Suppressor macrophage treated with lipopolysaccharide for 4 hours (primary cell): ENCODE measurements at places on chromosomes 11 and 22.

DNA sequence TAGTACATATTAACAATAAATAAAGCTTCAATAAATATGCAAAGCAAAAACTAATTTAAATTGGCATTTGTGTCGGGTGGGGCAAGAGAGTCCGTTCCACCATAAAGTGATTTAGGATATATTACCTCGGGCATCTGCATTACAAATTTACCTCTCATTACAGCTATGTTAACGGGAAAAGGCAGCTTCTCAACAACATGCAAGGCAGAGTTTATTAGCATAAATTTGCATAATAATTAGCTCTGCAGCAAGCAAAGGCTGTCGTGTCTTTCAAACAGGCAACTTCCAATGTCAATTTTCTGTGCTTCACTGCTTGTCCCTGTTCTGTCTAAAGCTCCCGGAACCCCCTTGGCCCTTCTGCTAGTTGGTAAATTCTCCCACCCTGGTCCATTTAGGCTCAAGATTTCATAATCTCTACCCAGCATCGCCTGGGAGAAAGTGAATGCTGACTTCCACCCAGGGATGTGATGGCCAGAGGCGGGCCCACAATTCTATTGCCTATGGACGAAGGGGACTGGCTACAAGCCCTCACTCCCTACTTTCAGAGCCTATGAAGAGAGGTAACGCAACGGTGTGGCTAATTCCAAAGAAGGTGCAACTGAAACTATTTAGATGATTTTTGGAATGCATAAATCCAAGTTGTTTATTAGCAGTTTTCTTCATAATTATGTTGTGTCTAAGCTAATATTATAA, 462.1 kb downstream of the OPCML start:
- DNase-seq = no peak

DNA sequence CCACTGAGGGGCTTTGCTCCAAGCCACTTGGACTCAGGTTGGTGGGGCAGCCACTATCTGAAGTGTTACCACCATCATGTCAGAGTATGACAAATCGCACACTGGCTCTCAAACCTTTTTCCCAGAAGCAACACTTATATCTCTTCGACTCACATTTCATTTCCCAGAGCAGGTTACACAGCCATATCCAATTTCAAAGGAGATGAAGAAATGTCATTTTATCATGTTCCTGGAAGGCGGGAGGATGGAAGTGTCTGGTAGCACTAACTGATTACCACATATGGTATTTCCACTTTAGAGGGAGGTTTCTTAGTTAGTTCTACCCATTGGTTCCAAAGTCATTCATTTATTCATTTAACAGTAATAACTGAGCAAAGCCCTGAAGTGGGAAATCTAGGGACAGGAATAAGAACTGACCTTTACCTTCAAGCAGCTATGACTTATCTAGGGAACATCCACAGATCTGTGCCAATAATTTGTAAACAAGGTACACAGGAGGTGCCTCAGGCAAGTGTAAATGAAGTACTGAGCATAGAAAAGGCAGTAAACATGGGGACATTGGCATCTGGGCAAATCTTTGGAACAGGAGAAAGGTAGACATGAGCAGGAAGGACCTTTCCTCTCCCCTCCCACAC, 54.9 kb upstream of the LRRC55 start:
- no peak for DNase-seq

DNA sequence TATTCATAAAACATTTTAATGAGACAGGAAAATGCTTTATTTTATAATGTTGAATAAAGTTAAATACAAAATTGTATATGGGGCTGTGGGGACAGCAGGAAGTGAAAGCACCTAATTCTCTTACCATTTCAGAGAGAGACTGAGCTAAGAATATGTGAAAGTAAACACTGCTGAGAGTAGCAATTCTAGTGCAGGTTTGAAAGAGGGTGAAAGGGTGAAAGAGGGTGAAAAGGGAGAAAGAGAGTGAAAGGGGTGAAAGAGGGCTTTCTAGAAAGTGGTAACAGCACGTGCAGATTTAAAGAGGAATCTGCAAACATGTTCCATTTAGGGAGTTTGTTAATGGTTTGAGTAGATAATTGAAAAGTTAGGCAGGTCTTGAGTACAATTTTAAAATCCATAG, 652.0 kb upstream of the CCDC90B start:
- DNase-seq = no peak

DNA sequence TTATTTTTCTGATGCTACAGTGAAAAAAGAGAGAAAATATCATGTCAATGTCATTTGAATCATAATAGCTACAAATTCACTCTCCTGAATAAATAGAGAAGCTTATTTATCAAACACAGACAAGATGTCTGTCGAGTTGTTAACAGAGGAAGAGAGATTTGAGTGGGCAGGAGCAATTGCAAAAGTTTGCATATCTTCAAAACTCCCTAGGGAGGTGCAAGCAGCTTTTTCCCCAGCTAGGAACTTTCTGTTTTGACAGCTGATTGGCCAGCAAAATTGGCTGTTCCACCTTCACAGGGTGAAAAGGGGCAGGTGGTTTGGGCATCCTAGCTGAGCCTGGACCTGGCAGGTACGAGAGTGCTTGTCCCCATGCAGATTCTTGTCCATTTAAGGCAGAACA, 98.2 kb downstream of the NTM start:
- no peak for DNase-seq

GRCh38 chr22:28562324-28562723, 117.3 kb downstream of the TTC28 start:
- no peak for DNase-seq

- no peak for DNase-seq
These were observed 855 bp upstream of the MS4A5 start for GRCh38 chr11:60428517-60428916.

GRCh38 chr11:29553990-29554389, 462.8 kb downstream of the KCNA4 start:
- DNase-seq = no peak

DNA sequence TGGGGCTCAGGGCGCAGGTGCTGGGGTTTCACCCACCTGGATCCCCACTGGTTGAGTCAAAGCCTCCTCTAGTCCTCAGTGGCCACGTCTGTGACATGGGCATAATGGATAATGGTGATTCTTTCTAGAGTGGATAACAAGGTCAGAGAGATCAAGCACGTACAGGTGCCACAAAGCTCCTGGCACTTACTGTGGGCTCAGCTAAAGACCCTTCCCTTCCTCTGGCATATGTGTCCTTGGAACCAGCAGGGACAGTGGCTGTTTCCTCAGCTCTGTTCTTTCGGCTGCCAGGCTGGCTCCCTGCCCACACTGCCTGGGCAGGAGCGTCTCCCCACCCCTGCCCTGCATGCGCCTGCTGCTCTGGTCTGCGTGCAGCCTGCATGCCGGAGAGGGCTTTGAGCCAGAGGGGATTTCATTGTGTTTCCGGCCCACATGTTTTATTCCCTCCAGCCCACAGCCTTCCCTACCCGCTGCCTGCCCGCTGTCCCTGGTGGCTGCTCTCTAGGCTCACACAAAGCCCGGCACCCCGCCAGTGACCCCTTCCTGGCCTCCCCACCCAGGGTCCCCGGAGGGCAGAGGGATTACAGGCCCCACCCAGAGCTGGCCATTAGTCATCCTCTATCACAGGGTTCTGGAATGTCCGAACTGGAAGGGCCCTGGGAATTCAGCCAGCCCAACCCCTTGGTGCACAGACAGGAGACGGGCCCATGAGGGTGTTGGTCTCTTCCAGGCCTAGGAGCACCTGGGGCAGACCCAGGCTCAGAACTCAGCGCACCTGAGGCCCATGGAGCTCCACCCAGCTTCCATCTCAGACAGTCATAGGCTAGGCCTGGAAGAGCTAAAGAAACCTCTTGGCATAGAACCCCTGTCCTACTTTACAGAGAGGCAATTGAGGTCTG, 55.3 kb upstream of the GCAT start:
- no peak for DNase-seq

DNA sequence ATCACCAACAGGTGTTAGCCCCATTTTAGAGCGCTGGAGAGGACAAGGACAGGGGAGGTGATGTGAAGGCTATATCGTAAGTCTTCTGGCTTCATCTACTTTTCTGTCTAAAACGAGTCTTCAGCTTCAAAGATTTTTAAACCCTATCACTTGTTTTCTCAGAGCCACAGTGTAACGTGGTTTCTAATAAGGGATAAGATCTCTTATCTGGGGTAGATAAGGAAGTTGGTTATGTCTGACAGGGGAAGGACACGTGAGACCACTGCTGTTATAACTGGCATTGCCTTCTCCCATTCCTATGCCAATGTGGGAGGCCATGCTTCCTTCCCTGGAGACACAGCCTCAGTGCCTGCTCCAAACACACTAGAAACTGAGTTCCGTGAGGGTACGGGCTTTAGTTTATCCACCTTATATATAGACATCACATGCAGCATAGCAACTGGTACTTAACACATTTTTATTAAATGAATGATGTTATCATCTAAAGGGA, 39.3 kb downstream of the LARGE2 start:
- no peak for DNase-seq

DNA sequence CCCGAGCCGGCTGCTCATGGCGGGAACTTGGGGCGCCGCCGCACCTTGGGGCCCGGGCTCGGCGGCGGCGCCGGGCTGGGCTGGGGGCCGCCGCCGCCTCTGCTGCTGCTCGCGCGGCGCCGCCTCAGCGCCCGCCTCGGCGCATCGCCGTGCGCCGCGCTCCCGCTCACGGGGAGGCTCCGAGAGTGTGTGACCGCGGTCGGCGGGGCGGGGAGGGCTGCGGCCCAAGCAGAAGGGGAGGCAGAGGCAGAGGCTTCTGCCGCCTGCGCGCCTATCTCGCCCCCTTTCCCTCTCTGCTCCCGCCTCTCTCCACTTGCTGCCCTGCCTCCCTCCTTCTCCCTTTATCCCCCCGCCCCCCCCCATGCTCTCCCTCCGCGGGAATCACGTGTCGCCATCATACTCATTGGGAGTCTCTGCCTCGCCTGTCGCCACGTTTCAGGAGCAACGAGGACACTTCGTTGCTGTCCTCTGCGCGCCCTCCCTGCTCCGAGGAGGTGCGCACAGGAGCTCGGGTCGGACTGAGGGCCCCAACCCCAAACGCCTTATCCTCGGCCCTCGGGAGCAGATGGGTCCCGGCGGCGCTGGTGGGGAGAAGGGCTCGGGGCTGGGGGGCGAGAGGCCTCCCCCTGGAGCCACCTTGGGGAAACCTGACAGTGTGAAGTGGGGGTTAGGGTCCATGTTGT, at the start of gene GUCY1A2:
Gene GUCY1A2 (minus strand): TSS at position 258 of the 683 bp plus-strand sequence. CDS start 421 bp downstream, outside the sequence.
- DNase-seq = no peak

GRCh38 chr11:19241260-19242178, 774 bp upstream of the E2F8 start:
- DNase-seq = peak; percentile 23

DNA sequence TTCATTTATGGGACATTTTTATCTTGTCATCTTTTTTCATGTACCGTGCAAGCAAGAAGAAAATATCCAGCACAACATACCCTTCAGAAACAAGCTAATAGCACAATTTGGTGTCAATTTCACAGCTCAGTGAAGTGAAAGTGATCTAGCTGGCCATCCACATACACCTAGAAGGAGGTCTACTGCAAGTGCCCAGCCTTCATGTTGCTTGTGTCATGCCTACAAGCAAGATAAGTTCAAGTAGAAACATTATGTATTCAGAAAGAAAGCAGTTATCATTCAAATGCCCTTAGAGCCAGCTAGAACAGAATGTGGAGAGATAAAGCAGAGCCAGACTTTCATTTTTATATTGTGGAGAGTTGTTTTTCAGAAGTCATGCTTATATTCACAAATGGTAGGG, 325.7 kb upstream of the PITPNB start:
- DNase-seq = no peak

GRCh38 chr11:3950996-3951660, 95.7 kb downstream of the STIM1 start:
- DNase-seq = no peak

DNA sequence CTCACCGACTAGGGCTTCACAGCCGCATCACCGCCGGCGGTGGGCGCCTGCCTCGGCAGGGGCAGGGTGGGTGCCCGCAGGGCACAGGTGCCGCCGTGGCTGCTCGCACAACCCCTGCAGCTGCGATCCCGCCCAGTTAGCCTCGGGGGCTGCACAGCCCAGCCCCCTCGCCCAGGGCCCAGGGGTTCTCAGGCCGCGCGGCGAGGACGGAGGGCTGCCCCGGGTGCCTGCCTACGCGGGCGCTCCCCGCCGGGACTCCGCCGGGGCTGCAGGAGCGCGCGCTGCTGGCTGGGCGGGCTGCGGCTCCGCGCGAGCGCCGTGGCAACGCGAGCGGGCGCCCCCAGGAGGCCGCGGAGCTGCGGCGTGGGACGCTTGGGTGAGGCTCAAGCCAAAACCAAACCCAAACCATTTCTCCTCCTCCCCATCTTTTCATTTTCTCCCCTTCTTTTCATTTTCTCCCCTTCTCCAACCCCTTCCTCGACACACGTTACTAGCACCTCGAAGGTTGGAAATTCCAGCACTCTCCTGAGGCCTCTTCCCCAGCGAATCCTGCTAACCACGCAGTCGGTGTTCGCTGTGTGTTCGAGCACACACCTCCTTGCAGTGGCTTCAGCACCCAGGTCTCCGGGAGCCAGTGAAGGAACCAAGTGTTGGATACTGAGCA, at the start of gene MICAL3:
Gene MICAL3 (minus strand): TSS at position 286 of the 664 bp plus-strand sequence. CDS start 117,749 bp downstream, outside the sequence.
- DNase-seq = peak; percentile 72

DNA sequence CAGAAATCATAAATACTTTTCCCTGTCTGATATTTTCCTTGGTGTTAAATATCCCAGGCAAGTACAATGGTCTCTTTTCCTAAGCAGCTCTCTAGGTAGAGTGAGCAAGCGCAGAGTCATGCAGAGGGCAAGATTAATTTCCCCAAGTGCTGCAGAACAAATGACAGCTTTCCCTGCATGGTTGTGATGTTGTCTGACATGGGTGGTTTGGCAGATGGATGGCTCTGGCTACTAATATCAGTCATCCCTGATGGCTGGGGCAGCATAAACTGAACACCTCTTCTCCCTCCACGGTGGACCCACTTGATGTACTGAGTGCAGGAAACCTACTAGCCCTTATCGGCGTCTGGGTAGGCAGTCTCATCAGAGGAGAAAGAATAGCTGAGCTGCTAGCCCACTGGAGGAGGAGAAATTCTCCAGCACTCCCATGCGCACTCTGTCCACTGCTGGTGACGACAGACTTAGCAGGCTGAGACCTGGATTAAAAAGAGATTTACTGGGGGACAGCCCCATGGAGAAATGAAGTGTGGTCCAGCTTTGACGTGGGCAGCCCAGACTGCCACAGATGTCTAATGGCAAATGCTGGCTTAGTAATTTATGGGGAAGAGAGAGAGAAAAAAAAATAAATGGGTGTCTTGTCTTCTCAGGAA, 202.9 kb downstream of the DBX1 start:
- no peak for DNase-seq

GRCh38 chr11:76523147-76523546, 78.3 kb downstream of the EMSY start:
- no peak for DNase-seq

GRCh38 chr22:35514366-35514765, 26.3 kb upstream of the RASD2 start:
- DNase-seq = no peak

GRCh38 chr22:24060375-24060788, 49.3 kb downstream of the CABIN1 start:
- DNase-seq = no peak
